ENCODE measurements at places on chromosomes 3 and 15. TPM values are rescaled to one million over a fixed set of nuclear protein-coding genes. Genes with fewer than 3 reads are reported as not detected.

DNA sequence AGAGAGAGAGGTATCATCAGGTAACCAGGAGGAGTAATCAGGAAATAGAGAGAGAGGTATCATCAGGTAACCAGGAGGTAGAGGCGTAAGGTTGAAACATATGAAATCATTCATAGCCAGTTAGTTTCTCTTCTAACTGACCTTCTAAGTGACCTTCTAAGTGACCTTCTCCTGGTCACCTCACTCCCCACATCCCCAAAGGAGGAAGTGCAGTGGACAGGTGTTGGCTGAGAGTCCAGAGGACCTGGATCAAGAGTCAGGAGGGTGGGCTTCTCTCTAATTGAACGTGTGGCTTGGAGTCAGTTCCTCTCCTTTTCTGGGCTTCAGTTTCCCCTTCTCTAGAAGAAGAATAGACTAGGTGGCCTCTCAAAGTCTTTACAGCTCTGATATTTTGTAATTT is 121.3 kb upstream of the DLG1 start:
- no peaks in the 10 kb centered on the region for H3K36me3 ChIP-seq
- no peaks in the 10 kb centered on the region for H3K27me3 ChIP-seq
- no peak overlapping the region for H3K27ac ChIP-seq
- no peak overlapping the region for H3K4me3 ChIP-seq
- no peak for DNase-seq

ZPLD1 gene
- not detected for total RNA-seq

P2RY14 gene
- not detected for total RNA-seq

DNA sequence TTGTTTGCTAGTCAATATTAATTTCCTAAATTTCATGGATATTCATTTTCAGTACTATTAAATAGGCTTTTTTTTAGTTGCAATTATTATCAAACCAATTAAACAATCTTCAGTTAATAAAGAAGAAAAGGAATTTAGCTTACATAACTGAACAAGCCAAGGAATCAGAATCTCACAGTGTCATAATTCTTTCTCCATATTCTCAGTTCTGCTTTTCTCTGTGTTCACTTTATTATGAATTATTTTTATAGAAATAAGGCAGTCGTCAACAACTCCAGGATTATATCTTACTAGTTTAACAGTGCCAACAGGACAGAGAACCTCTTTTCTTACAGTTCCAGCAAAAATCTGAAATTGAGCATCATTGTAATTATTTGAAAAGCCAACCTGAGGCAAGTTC is 221.7 kb downstream of the CGGBP1 start:
- H3K27me3 ChIP-seq, result peaks cover 1% of the 10 kb centered on the region
- no peak for DNase-seq
- H3K4me3 ChIP-seq, result no peak overlapping the region
- no peak overlapping the region for H3K27ac ChIP-seq
- no peaks in the 10 kb centered on the region for H3K36me3 ChIP-seq

Data from naive thymus-derived CD8-positive, alpha-beta T cell (primary cell).